HT1080 (cell line): ENCODE measurements at places on chromosomes 16 and 17.

DNA sequence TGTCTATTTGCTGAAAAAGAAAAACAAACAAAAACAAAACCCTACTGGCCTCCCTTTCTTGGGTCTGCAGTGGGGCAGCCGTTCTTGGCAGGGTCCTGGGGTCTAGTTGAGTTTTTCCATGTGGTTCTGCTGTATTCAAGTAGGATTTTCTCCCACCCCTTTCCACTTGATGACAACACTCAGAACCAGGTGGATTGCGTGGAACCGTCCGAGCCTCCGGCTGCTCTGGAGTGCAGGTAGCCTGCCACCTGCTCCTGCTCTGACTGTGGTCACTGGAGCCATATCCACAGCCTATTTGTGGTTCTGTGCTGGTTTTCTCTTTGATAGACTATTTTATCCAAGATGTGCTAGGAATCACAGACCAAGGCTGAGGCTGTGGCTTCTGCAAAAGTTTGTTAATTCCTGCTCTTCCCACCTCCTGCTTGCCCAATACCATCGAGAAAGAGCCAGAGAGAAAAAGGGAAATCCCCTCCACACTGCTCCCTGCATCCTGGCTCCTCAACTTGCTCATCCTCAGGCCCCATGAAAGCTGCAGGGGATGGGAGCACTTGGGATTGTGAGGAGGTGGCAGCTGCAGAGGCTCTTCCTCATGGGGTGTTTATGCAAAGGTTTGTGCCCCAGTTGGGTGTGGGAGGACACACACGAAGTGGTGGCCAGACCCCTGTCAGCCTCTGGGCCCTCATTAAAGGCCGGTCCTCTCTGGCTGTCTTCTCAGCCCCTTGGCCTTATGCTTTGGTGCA lies 377.8 kb upstream of the TNRC6C start:
- DNase-seq, result no peak

DNA sequence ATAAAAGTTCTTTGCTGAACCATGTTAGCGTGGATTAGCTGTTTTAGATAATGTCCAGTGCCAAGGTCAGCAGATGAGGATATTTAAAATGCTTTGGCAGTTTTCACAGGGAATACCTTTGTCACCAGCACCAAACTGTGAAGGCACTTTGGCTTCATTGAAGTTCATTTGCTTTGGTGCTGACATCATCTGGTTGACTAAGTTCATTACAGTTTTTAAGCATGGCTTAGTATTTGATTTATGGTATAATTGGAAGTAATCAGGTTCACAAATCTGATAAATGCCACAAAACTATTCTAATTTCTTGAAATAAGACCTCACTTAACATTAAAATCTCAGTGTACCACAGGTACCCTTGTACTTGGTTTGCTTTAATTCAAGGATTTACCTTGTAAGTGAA lies 4.3 kb downstream of the GID4 start:
- DNase-seq, result no peak

GRCh38 chr16:27481282-27481934 lies 68.3 kb downstream of the GTF3C1 start:
- DNase-seq, result no peak

GRCh38 chr16:20865420-20866131 lies 34.6 kb downstream of the DCUN1D3 start:
- peak; percentile 71 for DNase-seq

GRCh38 chr16:64437706-64438324 lies 684.0 kb downstream of the CDH11 start:
- DNase-seq, result no peak

DNA sequence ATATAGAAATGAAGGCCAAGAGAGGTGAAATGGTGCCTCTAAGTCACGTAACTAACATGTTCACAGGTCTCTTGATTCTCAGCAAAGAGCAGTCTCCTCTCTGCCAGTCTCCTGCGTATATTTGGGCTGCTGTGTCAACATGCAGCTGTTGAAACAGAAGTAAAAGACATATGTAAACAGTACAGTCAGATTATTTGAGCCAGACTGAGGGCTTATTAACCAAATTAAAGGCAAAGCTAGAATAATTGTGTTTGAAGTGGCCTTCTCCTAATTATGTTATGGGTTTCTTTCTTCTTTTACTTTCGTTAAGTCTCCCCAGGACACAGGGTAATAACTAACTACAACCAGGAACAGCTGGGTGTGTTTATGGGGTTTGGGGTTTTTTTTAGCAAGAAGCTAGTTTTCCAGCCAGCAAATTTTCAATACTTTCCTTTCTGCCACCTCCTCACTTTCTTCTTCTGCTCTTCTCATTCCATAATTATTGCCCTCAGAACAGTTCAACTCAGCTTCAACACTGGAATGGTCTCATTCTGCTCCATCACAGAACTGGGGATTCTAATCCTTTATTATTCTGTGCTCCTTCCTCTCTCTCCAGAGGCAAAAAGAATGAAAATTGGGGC lies 18.4 kb downstream of the G6PC1 start:
- DNase-seq, result no peak

DNA sequence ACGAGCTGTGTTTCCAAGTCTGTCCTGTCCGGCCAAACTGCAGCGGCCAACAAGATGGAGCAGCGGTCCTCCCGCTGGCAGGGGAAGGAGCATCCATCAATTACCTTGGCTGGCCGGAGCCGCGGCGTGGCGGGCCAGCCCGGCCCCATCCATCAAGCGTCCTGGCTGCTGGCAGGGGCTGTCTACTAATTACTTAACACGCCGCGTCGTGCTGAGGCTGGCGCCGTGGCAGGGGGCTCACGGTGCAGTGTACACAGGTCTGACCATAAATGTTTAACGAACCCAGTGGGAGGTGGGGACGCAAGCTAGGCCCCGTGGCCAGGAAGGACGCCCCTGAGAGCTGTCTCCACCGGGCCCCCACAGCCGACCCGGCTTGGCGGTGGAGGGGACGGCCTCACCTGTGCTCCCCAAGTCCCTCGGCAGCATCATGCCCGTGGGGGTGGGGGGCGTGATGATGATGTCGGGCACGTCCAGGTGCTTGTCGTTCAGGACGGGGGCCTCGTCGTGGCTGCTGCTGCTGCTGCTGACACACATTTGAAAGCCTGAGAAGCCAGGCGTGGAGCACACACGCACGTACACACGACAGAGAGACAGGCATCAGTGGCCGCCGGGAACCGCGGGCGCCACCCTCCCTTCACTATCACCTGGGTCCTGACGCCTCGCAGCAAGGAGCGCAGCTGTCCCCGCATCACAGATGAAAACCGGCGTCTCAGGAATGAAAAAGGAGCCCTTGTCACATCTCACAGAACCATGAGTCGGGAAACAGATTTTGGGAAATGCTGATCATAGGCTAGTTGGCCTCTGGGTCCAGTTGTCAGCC lies 21.2 kb upstream of the GINS2 start:
- DNase-seq, result no peak

GRCh38 chr16:70561623-70562022 lies 38.0 kb downstream of the SF3B3 start:
- DNase-seq, result no peak

DNA sequence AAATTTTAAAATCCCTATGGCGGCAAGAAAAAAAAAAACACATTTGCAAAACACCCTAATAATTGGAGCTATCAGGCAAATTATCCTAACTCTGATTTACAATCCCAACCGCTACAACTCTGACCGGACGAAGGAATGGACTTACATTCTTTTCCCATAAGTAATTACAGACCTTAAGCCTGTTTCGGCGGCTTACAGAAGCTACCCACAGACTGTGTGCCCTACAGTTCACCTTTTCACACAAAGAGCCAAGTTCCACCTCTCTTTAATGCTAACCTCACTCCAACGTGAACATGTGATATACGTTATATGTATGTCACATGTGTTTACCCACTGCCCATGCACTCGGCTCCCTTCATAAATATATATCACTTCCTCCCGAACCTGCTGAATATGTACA lies 8.7 kb upstream of the MEAK7 start:
- no peak for DNase-seq

- DNase-seq, result no peak
Measured at GRCh38 chr16:71986131-71986530, 14.1 kb downstream of the PKD1L3 start.

DNA sequence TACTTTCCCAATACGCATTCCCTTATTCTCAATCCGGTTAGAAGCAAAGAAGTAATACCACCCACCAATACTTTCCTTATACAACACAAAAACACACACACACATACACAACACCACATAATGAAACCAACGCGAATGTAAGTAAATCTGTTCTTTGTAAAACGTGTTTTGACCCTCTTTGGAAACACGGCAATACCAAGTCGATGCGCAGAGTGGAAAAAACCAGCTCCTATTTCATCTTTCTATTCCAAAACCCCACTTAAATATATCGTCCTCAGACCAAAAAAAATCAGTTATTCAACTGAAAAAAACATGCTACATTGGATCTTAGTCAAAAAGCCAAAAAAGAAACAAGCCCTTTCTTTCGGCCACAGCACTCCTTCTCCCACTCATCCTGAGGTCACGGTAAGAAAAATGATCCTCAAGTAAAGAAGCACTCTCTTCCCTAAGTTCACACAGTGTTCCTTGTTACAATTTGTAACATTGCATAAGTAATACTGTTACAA lies 31.0 kb upstream of the ARL4D start:
- peak; percentile 95 for DNase-seq

DNA sequence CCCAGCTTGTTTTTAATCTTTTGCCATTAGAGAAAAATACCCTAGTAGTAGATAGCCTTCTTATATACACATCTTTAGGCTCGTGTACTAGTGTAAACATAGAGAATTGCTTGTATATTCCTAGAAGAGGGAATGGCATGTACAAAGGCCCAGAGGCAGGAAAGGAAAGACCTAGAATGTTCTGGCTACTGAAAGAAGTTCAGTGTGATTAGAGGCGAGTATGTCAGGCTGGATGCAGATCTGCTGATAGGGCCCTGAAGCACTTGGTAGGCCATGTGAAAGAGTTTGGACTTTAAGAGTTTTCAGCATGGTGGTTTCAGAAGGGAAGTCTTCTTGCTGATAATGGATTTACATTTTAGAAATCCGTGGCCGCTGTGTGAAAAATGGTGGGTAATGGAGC lies 17.4 kb downstream of the CTCF start:
- no peak for DNase-seq

DNA sequence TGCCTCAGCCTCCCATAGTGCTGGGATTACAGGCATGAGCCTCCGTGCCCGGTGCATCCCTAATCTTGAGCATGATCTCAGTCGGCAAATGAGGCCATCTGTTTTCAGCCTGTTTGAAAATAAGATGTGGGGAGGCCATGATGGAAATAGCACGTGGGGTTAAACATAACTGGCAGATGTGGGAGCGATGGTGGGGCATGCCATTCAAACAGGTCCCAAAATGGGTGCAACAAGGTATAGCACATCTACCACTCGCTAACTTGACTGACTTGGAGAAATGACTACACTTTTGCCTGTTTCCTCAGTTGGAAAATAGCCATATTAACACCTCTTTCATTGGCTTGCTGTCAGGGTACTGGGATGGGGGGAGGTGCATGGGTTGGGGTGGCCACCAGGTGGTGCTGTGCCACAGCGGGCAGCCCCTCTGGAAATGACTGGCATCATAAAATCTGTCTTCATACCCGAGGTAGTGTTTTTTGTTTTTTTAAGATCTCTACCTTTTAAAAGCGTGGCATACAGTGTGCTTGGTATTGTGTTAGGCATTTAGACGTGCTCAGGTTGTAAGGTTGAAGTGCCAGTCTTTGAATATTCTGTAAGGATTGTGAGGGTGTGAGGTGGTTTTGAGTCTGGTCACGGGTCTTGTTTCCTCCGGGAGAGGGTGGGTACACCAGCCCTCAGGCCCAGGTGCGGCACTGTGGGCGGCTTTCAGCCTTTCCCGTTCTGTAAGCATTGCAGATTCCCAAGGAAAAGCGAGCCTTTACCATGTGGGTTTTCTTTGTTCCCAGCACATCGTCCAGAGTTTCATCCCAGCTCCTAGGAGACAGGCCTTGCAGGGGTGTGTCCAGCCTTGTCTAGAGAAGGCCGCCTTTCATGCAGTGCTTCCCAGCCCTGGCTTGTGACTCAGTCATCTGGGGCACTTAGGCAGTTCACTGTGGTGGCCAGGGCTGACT lies 2.9 kb upstream of the TTYH2 start:
- DNase-seq, result peak; percentile 79

DNA sequence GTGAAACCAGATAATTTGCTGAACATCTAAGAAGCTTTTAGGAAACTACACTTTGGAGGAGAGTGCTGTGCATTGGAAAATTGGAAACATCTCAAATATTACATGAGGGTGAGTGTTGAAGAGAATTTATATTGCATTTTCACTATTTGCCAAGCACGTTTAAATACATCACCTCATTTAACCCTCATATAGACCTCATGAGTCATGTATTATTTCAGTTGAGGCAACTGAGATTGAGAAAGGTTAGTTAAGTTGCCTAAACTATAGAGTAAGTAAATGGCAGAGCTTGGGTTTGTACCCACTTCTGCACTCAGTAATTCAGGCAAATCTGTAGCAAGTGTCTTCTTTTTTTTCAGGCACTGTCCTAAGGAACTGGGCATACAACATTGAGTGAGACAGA lies 3.7 kb upstream of the NLK start:
- no peak for DNase-seq

DNA sequence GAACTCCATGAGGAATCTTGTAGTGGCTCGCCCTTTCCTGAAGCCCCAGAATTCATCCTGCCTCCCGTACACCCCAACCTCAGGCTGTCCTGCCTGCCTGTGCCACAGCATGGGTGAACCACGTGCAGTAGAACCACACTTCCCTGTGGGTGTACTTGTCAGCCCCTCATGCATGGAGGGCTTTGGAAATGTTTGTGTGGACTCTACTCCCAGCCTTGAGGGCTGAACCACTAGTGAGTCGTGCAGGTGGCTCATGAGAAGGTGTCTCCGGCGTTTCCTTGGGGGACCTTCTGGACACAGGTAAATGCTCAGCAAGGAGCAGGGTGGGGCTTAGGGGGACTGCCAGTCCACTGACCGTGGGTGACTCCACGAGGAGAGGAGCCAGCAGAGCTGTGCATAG lies 58.7 kb upstream of the ADORA2B start:
- DNase-seq, result no peak

GRCh38 chr16:66623755-66624154 lies 19.3 kb downstream of the CMTM3 start:
- no peak for DNase-seq

DNA sequence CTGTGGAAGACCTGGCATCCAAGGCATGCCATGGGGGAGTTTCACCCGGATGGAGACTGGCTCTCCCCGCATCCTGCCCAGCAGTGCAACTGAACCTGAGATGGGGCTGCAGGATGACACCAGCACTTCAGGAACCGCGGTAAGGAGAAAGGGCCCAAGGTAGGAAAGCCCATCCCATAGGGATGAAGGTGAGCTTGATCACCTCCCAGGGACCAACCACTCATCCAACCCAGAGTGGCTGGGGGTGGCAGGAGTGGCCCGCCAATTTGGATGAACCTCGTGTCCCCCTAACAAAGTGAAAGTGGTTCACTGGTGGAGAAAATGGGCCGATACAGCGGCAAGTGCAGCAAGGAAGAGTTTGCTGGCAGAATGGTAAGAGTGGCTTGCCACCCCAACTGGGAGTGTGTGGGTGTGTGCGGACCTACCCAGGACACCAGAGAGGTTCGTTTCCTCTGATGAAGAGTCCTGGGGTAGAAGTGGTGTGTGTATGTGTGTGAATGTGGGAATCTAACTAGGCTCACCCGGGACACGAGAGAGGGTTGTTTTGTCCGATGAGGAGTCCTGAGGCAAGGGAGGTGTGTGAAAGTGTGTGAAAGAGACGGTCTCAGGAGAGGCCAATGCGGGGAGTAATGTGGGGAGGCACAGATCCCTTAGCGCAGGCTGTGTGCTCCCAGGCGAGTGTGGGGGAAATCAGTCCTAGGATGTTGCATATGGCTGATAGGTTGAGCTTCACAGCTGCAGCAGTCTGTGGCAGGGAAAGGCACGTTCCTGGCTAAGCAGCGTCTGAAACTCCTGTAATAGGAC lies 22.6 kb downstream of the ACSM1 start:
- no peak for DNase-seq
